ENCODE measurements at places on chromosomes 5 and 9.

DNA sequence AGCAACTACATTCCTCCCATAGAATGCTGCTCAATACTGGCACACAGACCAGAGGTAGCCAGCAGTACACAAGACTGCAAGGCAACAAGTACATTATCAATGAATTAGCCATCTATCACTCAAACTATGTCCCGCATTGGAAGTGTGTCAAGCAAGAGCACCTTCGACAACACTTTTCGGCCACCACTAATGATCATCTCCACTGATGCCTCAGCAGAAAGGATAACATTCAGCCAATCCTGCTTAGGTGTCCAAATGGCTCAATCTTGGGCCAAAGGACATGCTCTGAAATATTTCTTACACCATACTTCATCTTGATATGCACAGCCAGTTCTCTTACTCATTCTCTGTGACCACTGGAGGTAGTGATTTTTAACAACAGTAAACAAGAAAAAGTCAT lies 25.0 kb downstream of the SKP1 start:
- DNase-seq, result no peak

- no peak for DNase-seq
These were observed 5.1 kb upstream of the CLINT1 start for GRCh38 chr5:157864067-157864466.

- DNase-seq, result no peak
These were observed 12.6 kb upstream of the ANKH start for GRCh38 chr5:14884062-14884612.

GRCh38 chr9:7174301-7174700 lies 416.5 kb downstream of the KDM4C start:
- no peak for DNase-seq

DNA sequence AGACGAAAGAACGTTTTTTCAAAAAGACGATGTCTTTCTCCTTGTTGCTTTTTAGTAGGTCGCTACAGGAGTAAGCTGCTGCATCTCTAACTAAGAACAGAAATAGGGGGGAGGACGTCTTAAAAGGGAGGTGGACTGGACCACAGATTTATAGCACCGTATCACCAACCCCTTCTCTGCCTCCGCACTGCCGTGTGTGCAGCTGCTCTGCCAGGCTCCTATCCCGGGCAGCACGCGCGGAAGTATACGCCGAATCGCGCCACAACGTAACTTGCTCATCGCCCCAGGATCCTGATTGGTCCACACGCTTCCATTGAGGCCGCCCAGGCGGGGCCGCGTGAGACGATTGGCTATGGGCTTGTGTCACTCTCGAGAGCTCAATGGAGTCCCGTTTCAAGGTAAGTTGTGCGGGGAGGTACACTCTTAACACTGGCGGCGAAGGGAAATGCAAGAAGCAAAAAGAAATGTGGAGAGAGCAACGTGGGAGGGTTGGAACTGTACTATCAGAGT lies at the start of gene ELAVL2:
ELAVL2 (minus strand) TSS at position 121 of the 510 bp plus-strand sequence. CDS start 64,006 bp downstream, outside the sequence.
- peak; percentile 95 for DNase-seq

All from right renal pelvis (tissue), 4 donors.